ENCODE measurements at places on chromosomes 6 and 20.

- no peak for DNase-seq
Observed at GRCh38 chr20:50214226-50215024, 23.8 kb downstream of the CEBPB start.

GRCh38 chr6:88013015-88013414 is 34.6 kb upstream of the SPACA1 start:
- DNase-seq, result no peak

DNA sequence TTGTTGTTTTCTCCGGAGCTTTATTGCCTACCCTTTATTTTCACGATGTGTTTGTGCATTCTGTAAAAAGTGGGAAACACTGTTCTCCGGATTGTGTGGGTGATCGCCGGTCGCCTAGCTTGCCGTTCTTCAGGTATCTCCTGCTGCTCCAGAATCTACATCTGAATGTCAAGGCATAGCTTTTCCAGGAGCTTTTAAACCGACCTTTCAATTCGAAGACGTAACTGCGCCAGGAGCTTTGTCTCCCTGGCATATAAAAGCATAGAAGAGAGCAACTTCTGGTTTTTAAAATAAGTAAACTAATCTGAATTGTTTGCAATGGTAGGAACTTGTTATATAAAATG is 96.0 kb downstream of the HFE start:
- no peak for DNase-seq

DNA sequence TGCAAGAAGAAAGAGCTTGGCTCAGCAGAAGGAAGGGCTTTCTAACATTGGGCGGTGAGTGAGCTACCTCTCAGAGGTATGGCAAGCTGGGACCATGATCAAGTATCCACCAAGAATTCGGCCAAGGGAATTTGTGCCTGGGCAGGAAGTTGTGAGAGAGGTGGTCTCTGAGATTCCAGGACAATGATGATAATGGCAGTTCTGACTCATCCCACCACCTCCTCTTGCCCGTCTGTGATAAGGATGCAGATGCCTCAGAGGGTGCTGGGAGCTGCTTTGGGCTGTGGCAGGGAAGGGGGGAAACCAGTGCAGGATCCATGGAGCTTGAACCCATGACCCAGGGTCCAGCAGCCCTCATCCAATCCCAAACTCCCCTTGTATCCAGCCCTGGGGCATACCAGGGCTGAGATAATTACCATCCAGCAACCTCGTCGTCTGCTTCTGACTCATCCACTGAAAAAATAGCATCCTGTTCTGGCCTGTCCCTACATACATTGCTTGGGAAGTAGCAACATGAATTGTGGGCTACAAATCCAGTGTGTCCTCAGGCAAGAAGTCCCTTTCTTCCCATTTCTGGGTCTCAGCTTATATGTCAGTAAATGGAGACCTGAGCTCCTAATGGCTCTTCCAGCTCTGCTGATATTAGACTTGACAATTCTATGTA is 5.9 kb downstream of the TGM6 start:
- DNase-seq, result no peak

- DNase-seq, result no peak
Observed at GRCh38 chr20:33433465-33434234, 9.9 kb downstream of the SNTA1 start.

DNA sequence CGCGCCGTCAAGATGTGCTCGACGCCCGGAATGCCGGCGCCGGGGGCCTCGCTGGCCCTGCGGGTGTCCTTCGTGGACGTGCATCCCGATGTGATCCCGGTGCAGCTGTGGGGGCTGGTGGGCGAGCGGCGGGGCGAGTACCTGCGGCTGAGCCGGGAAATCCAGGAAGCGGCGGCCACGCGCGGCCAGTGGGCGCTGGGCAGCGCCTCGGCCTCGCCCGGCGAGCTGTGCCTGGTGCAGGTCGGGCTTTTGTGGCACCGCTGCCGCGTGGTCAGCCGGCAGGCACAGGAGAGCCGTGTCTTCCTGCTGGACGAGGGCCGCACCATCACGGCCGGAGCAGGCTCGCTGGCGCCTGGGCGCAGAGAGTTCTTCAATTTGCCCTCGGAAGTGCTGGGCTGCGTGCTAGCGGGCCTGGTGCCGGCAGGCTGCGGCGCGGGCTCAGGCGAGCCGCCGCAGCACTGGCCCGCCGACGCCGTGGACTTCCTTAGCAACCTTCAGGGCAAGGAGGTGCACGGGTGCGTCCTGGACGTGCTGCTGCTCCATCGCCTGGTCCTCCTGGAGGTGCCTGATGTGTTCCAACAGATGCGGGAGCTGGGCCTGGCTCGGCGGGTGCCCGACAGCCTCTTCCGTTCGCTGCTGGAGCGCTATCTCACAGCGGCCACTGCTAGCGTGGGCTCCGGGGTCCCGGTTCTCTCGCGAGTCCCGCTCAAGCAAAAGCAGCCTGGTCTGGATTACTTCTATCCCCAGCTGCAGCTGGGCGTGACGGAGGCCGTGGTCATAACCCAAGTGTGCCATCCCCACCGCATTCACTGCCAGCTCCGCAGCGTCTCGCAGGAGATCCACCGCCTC is 656 bp downstream of the TDRD6 start:
- no peak for DNase-seq

- DNase-seq, result no peak
Observed at GRCh38 chr6:159056003-159056402, 11.2 kb upstream of the TAGAP start.

DNA sequence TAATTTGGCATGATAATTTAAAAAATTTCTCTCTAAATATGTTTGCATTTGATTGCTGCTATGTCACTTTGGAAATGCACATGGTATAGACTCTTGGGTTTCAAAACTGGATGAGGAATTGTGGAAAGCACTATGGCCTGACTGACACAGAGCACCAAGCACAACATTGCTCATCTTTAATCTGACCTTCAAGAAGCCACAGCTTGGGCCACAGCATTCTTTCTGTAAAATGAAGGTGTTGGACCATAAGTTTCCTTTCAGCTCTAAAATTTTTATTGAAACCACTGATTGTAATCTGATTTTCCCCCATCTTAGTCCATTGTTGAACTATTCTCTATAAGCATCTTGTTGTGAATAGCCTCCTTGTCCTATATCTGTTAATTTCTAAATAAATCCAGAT is 41.0 kb downstream of the QKI start:
- DNase-seq, result no peak

DNA sequence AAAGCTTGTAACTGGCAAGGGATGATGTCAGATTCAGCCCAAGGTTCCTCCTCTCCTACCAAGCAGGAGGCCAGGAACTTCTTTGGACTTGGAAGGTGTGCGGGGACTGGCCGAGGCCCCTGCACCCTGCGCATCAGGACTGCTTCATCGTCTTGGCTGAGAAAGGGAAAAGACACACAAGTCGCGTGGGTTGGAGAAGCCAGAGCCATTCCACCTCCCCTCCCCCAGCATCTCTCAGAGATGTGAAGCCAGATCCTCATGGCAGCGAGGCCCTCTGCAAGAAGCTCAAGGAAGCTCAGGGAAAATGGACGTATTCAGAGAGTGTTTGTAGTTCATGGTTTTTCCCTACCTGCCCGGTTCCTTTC is 14.4 kb downstream of the TNFAIP3 start:
- DNase-seq, result no peak

- no peak for DNase-seq
Observed at GRCh38 chr20:8744228-8744844, 324.6 kb upstream of the PLCB4 start.

DNA sequence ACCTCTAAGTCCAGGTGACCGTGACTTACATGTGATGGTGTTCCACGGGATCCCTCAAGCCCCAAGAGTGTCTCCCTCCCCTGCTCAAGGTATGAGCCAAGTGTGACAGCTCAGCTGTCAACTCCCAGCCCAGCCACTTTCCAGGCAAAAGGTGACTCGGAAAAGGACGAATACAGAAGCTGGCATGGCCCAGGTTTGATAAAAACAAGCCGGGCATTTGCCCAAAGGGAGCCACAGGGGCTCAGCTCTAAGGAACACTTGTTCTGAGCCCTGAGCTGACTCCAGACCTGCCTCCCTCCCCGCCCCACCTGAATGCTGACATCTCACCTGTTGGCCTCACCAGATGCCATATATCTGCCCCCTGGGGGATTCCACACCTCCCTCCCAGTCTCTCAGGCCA is 43.0 kb upstream of the BPIFA2 start:
- no peak for DNase-seq

GRCh38 chr6:54244430-54244829 is 63.8 kb upstream of the TINAG start:
- DNase-seq, result no peak

DNA sequence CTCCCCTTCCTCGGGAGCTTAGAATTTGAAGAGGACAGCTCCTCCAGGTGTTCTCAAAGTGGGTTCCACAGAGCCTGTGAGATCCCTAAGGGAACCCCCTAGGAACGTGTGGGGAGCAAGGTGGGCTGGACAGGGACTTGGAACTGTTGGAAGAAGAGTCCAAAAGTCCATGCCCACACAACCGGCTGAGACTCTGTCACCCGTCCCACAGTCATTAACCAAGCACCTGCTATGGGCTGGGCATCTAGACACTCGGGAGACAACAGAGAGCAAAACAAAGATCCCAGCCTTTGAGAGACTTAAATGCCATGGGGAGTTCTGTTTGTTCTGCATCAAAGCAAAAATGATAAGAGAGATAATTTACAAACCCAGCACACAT is 51.9 kb upstream of the SAYSD1 start:
- no peak for DNase-seq

DNA sequence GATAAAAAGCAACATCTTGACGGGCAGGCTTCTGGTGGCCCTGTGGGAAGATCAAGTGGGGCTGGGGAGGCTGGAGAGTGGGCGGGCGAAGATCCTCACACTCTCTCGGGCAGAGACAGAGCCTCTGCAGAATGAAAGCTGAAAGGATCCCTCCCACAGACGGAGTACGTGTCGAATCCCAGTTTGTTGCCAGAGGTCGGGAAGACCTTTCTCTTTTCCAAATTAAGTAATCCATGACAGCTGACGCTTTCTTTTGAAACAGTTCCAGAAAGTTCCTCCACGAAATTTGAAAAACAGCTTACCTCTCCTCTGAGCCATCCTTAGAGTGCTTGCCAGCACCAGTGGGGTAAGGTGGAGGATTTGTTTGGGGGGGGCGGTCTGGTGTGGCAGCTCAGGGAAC is 155.6 kb upstream of the SMLR1 start:
- DNase-seq, result no peak

- no peak for DNase-seq
Observed at GRCh38 chr20:17709361-17710293, 9.9 kb downstream of the BANF2 start.

DNA sequence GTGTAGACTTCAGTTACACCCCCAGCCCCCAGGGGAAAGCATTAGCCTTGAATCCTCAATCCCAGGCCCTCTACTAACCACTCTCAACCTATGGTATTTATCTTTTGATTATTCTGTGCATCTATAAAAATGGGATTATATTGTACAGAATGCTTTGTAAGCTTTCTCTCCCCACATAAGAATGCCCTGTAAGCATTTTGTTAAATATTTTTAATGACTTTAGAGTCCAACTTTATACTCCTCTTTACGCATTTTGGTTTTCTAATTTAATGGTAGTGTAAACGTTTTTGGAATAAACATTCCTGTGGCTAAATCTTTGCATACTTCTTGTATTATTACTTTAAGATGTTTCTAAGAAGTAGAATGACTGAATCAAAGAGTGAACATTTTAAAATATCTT is 35.4 kb downstream of the FBXO9 start:
- no peak for DNase-seq

DNA sequence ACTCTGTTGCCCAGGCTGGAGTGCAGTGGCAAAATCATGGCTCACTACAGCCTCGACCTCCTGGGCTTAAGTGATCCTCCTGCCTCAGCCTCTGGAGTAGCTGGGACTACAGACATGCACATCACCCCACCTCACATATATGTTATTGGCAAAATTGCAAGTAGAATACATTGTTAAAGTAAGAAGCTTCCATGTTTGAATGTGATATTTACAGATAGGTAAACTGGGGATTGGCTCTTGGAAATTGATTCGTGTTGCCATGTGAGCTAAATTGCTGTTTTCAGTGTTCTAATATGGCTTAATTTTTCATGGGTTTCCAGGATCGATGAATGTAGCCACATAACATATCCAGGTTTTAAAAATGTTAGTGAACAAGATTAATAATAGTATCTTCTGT is 149.0 kb upstream of the ZNF217 start:
- DNase-seq, result no peak

DNA sequence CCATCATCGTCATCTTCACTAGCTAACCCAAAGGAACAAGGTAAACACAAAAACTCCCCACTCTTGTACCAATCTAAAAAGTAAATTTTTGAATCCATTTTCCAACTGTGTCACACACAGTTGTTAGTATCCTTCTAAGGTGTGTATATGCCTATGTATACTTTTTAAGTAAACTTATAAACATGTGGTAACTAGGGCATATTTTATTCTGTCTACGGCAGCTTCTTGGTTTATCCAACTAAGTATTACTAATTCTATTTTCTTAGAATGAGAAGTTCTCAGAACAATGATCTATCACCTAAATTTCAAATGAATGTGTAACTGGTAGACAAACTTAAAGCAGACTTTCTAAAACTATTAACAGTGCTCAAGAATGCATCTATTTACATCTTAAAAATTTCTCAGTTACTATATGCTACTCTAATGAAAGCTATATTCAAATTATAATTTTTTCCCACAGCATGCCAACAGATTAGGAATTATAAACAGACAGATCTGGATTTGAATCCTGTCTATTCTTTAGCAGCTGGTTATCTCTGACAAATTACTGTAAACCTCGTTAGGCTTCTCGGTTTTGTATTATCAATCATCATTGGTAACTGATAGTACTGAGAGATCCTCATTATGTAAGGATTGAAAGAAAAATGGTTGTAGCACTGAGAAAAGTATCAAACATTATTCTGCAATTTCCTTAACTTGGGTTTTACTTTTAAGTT is 1.8 kb upstream of the PLN start:
- DNase-seq, result no peak

All from activated CD4-positive, alpha-beta T cell treated with anti-CD3 and anti-CD28 coated beads, Interleukin-2, amount 50 U/mL, for 24 hours (primary cell).